ENCODE measurements at places on chromosomes 13 and 19.

DNA sequence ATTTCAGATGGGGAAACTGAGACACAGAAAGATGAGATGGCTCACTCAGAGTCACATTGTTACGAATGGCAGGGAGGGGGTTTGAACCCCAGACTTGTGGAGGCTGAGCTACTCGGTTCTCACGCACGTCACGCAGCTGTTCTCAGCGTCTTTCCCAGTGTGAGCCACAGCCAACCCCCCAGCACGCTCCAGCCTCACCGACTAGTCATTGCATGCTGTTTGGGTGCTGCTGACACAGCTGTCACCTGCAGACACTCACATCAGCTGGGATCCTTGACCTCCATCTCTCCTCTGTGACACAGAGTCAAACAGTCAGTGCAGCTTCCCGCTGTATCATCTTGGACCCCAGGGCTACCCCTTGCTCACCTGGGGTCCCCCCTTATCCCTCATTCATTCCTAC lies 2.4 kb upstream of the NCAN start:
- DNase-seq: no peak

DNA sequence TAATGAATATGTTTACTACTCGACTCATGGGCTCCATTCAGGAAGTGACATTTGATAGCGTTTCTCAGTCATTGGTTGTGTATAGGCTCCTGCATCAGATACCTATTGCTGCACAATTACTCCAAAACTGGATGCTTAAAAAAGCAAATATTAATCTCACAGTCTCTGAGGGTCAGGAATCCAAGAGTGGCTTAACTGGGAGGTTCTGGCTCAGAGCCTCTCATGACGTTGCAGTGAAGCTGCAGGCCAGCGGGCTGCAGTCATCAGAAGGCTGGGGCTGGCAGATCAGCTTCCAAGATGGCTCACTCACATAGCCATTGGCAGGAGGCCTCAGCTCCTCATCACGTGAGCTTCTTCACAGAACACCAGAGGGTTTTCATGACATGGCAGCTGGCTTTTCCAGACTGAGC lies 525.1 kb upstream of the NBEA start:
- no peak for DNase-seq

DNA sequence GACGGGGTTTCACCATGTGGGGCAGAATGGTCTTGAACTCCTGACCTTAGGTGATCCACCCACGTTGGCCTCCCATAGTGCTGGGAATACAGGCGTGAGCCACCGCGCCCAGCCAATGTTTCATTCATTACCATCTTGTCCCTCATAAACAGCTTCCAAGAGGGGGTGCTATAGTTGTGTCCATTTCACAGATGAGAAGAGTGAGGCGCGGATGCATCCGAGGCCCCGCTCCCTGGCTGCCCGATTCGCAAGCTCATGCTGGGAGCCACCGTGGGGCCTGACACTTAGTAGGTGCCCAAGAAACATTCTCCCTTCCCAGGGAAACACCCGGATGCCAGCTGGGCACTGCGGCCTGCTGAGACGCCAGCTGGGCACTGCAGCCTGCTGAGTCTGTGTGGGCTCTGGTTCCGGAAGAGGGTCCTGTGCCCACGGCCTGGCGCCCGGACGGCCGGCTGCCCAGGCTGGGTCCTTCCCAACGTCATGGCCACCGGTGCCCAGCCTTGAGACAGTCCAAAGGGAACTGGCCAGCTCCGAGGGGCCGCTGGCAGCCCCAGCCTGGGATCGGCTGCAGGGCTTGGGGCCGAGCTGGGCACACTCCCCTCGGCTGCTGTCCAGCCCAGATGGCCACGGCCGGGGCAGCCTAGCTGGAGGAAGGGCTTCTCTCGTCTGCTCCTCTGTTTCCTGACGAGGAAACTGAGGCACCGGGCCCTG lies 54.7 kb downstream of the NFIC start:
- DNase-seq: no peak

DNA sequence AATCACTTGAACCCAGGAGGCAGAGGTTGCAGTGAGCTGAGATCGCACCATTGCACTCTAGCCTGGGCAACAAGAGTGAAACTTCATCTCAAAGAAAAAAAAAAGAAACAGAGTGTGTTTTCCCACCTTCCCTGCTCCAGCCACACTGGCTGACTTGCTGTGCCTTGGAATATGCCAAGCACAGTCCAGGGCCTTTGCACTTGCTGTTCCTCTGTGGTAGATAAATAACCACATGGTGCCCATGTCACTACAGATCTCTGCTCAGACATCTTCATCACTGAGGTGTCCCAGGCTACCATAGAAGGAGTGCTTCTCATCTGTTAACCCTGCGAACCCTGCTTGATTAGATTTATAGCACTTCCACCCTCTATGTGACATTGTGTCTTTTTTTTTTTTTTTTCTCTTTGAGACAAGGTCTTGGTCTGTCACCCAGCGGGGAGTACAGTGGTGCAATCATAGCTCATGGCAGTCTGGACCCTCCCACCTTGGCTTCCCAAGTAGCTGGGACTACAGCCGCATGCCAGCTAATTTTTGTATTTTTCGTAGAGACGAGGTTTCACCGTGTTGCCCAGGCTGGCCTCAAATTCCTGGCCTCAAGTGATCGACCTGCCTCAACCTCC lies 10.4 kb downstream of the SMARCA4 start:
- no peak for DNase-seq

DNA sequence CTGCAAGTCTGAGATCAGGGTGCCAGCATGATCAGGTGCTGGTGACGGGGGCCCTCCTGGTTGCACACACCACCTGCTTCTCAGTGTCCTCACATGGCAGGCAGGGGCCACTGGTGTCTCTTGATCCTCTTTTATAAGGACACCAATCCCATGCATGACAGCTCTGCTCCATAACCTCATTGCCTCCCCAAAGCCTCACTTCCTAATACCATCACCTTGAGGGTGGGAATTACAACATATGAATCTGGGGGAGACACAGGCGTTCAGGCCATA lies 15.0 kb upstream of the MIER2 start:
- DNase-seq: no peak

- no peak for DNase-seq
Observed at GRCh38 chr13:44413095-44413494, 39.5 kb downstream of the SERP2 start.

GRCh38 chr13:111050539-111050879 lies 64.6 kb upstream of the ARHGEF7 start:
- DNase-seq: no peak

GRCh38 chr13:55893540-55893939 lies 1247.2 kb upstream of the PRR20A start:
- DNase-seq: no peak

DNA sequence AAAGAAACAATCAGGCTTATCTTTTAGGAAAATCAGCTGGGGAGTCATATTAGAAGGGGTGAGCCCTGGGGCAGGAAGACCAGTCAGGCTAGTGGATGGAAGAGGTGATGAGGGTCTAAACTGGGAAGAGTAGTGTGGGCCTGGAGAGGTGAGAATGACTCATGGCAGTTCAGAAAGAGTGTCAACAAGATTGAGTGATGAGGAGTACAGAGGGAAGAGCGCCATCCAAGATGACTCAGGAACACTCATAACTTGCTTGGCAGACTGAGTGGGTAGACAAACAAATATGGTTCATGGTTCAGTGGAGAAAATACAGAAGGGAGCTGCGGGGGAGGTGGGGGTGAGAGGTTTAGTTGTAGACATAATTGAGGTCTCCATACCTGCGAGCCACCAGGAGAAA lies 17.3 kb upstream of the CLDN10 start:
- no peak for DNase-seq

GRCh38 chr13:110499621-110500281 lies 61.8 kb downstream of the RAB20 start:
- peak; percentile 95 for DNase-seq

- no peak for DNase-seq
Observed at GRCh38 chr19:13011653-13012389, 16.5 kb downstream of the NFIX start.

- DNase-seq: no peak
Observed at GRCh38 chr13:112857914-112858490, 111.0 kb upstream of the MCF2L start.

DNA sequence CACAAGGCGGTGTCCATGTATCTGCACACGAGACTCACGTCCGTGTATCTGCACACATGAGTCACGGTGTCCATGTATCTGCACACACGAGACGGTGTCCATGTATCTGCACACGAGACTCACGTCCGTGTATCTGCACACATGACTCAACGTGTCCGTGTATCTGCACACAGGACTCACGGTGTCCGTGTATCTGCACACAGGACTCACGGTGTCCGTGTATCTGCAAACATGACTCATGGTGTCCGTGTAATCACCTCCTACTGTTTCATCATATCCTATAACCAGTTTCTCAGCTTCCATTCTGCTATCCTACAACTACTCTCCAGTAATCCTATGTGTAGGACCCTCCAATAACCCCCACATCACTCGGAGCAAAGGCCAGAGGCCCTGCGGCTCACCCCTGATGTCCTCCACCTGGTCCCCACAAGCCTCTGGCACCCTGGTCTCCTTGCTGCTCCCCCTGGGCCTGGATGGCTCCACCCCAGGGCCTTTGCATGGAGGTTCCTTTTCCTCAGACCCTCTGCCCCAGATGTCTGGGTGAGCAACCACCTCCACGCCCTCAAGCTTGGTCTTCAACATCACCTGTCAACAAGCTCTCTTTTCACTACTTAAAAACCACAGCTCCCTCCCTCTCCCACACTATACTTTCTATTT lies 2.5 kb upstream of the TMEM255B start:
- no peak for DNase-seq

GRCh38 chr19:18170714-18171255 lies 2.8 kb upstream of the IFI30 start:
- DNase-seq: no peak

DNA sequence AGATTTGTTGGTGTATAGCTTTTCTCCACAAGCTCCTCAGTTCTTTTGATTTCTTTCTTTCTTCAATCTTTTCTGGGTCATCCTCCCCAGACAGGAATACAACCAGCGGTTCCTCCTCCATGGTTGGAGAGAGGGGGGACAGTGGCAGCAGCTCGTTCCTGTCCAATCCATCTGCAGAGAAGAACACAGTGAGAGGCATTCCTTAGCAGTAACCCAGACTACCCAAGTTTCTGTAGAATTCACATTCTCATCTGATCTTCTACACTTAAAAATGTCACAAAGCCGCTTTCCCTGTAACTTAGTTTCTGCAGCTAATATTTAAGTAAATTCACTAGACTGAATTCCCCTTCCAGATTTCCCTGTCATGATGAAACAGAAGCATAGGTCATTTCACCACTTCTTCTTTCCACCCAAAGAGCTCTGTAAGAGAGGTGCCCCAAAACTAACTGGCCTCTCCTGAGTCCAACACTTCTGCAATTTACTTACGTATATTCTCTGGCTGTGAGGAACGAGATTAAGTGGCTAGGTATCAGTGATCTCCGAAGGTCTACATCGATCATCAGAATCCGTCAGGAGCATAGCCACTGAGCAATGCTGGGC lies 171.9 kb downstream of the TBC1D4 start:
- no peak for DNase-seq

DNA sequence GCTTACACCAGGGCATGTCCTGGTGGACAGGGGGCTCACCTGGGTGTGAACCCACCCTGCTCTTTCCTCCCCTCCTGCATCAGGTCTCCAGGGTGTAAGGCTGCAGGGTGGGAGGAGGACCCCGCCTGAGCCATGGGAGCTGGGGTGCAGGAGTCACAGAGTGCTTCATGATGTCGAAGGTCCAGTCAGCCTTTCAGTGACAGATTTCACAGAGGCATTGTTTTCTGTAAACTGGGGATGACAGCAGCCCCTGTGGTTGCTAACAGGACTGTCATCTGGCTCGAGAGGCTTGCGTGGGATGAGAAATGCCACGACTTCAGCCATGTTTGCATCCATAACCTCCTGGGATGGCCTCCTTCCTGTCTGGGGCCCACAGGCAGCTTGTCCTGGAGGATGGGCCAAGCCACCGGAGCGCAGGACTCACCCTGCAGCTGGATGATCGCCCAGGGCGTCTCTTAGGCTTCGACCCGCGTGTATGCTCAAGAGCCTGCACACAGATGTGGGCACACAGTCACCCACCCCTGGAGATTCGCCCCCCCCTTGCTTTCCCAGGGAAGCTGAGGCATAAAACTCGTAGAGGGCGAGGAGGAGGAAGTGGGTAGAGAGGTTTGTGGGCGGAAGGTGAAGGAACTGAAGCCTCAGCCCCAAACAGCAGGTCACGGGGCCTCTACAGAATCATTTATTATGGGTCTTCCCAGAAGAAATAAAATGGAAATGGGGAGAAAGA lies 4.9 kb downstream of the NANOS3 start:
- no peak for DNase-seq

GRCh38 chr13:28531845-28532387 lies 37.0 kb upstream of the FLT1 start:
- no peak for DNase-seq

- DNase-seq: no peak
Observed at GRCh38 chr13:95381212-95381527, 79.9 kb upstream of the ABCC4 start.

DNA sequence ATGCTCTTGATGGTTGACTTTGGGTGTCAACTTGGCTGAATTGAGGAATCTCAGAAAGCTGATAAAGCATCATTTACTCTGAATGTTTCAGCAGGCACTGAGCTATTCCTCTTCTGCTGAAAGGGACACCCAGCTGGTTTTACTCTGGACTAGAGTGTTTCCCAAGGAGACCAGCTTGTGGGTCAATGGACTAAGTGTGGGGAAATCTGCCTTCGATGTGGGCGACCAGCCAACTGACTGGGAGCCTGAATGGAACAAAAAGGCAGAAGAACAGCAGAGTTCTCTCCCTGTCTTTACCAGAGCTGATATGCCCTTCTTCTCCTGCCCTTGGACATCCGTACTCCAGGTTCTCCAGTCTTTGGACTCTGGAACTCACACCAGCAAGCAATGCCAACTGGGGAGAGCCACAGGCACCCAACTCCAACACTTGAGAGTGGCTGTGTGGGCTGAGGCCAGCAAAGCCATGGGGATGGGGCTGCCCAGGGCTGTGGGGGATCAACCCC lies 32.2 kb downstream of the MRPL57 start:
- no peak for DNase-seq

DNA sequence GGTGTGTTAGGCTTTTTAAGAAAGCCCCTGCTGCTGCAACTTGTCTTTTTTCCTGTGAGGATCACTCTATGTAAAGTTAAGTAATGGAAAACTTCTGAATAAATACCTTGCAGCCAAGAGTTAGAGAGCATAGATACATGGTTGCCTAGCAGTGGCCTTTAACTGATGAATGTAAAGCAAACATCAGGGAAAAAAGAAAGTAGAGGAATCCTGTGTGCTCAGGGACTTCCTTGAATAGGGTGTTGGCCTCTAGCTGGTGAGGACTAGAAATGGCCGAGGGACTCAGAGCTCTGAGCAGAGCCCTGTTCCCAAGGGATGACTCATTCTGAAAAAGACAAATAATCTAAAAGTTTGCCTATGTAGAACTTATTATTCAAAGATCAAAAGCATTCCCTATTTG lies 135.7 kb downstream of the MIPEP start:
- no peak for DNase-seq

GRCh38 chr19:38293281-38293680 lies 10.8 kb upstream of the C19orf33 start:
- DNase-seq: no peak

GRCh38 chr19:11105014-11105636 lies 15.9 kb downstream of the LDLR start:
- DNase-seq: no peak

- no peak for DNase-seq
Observed at GRCh38 chr19:11551603-11552235, 7.3 kb downstream of the ELOF1 start.

- DNase-seq: no peak
Observed at GRCh38 chr19:44509478-44509877, 9.2 kb upstream of the ZNF180 start.

- DNase-seq: peak; percentile 71
Observed at GRCh38 chr19:6020972-6021805, 43.2 kb upstream of the RANBP3 start.

- no peak for DNase-seq
Observed at GRCh38 chr19:1495799-1496713, 5.1 kb downstream of the REEP6 start.
